ENCODE measurements at places on chromosomes 1 and 21. TPM values are rescaled to one million over a fixed set of nuclear protein-coding genes. Genes with fewer than 3 reads are reported as not detected.

The ACTL8 gene
- total RNA-seq: not detected

The MYBPH gene
- not detected for total RNA-seq

DNA sequence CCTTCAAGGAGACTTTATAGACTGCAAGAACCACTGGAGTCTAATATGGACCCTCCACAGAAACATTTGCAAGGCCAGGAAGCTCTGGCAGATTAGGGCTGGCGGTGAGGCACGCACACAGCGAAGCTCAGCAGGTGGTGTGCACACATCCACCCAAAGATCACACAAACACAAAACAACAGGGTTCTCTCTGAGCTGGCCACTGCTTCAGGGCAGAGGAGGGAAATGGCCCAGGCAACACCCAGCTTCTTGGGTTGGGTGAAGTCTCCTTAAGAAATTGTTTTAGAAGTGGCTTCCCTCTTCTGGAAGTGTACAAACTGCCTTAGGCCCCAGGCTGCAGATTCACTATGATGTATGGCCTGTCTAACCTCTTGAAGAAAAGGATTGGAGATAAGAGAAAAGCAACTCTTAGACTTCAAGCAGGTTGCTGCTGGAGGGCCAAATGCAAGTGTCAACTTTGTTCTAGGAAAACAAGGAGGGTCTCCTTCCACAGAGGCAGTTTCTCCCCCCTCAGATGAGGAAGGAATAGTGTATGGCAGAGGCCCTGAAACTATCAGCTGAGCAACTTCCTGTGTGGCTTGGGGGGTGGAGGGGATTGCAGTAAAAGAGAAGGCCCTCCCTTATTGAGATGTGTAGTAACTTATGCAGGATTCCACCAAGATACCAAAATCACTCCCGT, 2.0 kb downstream of the RCSD1 start:
- no peaks in the 10 kb centered on the region for H3K27me3 ChIP-seq
- H3K36me3 ChIP-seq: no peaks in the 10 kb centered on the region
- DNase-seq: no peak
- H3K4me1 ChIP-seq: no peaks in the 10 kb centered on the region
- no peak overlapping the region for H3K27ac ChIP-seq
- no peak overlapping the region for H3K4me3 ChIP-seq

GRCh38 chr1:65959896-65960567, 167.3 kb downstream of the PDE4B start:
- H3K36me3 ChIP-seq: no peaks in the 10 kb centered on the region
- no peak overlapping the region for H3K4me3 ChIP-seq
- no peak overlapping the region for H3K27ac ChIP-seq
- H3K27me3 ChIP-seq: no peaks in the 10 kb centered on the region

DNA sequence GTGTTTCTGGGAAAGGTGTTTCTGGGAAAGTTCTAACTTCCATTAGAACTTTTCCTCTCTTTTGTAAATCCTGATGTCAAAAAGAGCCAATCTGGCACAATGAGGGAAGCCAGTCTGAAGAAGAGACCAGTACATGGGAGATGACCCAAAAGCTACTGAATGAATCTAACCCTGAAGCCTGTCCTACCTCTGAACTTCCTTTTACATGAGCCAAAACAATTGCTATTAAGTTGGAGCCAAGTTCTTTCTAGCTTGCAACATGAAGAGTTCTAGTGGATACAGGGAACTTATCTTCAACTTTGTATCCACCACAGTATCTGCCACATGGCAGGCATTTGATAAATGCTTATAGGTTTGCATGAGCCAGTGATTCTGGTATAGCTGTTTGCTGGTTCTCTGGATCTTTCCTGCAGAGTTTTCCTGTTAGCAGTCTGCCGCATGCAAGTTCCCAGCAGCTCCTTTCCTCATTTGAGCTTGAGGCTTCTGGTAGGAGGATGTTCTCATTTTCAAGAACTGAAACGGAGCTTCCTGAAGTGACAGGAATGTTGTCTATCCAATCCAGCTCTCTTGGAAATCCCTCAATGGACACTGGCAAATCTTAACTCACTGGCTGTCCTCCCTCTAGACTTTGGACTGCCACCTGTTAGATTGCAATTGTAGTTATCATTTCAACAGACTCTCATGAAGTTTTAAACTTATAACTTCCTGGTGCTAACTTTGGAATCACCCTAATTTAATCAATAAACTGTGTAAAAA, 73.1 kb upstream of the LPGAT1 start:
- DNase-seq: no peak
- H3K27ac ChIP-seq: no peak overlapping the region
- no peaks in the 10 kb centered on the region for H3K27me3 ChIP-seq
- H3K36me3 ChIP-seq: no peaks in the 10 kb centered on the region
- no peaks in the 10 kb centered on the region for H3K4me1 ChIP-seq
- no peak overlapping the region for H3K4me3 ChIP-seq

The TNFAIP8L2 gene
- 4.1 TPM for total RNA-seq

DNA sequence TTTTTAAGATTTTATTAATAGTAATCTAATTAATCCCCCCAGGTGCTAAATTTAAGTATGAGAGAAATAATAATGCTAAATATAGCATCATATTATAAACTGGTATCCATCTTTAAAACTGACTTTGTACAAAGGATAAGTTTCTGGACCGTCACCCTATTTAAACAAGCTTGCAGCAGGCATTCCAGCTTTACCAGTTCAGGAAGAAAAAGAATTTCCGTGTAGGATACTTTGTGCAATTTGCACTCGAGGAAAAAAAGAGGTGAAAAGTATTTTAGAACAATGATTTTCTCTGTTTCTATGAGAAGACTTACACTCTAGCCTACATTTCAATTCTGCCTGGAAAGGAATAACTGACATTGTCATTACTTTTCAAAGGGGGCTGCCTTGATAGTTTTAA, 27.6 kb downstream of the HMCN1 start:
- DNase-seq: no peak
- H3K27me3 ChIP-seq: no peaks in the 10 kb centered on the region
- H3K36me3 ChIP-seq: no peaks in the 10 kb centered on the region
- H3K4me1 ChIP-seq: peaks cover 8% of the 10 kb centered on the region

GRCh38 chr1:211741116-211741515, 65.7 kb upstream of the NEK2 start:
- H3K4me1 ChIP-seq: no peaks in the 10 kb centered on the region
- H3K4me3 ChIP-seq: no peak overlapping the region
- no peaks in the 10 kb centered on the region for H3K36me3 ChIP-seq

The TTLL10 gene
- 0.15 TPM for total RNA-seq

DNA sequence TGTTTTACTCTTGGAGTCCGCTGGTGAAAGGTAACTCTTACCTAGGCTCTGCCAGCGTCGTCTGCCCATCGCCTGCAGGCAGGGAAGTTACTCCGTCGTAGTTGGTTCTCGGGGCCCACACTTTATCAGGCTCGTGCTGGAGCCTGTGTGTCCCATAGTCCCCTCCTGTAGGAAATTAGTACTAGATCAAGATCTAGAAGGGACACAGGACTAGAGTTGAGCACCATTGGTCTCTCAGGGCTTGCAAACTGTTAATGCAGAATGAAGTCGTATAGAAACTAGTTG, 940 bp downstream of the SRRM1 start:
- H3K4me1 ChIP-seq: no peaks in the 10 kb centered on the region
- H3K36me3 ChIP-seq: peaks cover 6% of the 10 kb centered on the region
- no peak overlapping the region for H3K27ac ChIP-seq
- H3K27me3 ChIP-seq: no peaks in the 10 kb centered on the region
- peak overlapping the region; percentile 86 for H3K4me3 ChIP-seq

The PSRC1 gene
- total RNA-seq: 2.2 TPM

- no peaks in the 10 kb centered on the region for H3K36me3 ChIP-seq
- peaks cover 3% of the 10 kb centered on the region for H3K4me1 ChIP-seq
- H3K27ac ChIP-seq: no peak overlapping the region
- no peak overlapping the region for H3K4me3 ChIP-seq
- H3K27me3 ChIP-seq: no peaks in the 10 kb centered on the region
These were observed 65.3 kb downstream of the TENT5C start for GRCh38 chr1:117670976-117671780.

DNA sequence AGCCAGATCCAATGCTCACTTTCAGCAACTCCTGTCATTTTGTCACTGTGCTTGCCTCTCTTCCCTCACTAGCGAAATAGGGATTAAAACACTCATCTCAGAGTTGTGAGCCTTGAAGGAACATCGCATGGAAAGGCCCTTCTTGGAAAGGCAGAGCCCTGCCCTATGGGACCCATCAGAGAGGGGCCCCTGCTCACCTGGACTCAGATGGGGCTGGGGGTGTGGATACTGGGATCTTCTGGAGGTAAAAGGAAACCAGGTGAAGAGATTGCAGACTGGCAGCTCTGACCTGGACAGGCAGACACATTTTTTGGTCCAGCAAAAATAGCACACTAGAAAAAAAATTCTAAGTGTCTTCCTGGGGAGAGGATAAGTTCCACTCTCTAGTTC, 54.2 kb upstream of the EPS8L3 start:
- H3K36me3 ChIP-seq: no peaks in the 10 kb centered on the region
- DNase-seq: no peak
- H3K27ac ChIP-seq: no peak overlapping the region
- peaks cover 4% of the 10 kb centered on the region for H3K4me1 ChIP-seq
- no peaks in the 10 kb centered on the region for H3K27me3 ChIP-seq

GRCh38 chr1:228500143-228500734, 13.1 kb downstream of the RNF187 start:
- H3K4me1 ChIP-seq: no peaks in the 10 kb centered on the region
- H3K36me3 ChIP-seq: peaks cover 4% of the 10 kb centered on the region
- no peak overlapping the region for H3K4me3 ChIP-seq

DNA sequence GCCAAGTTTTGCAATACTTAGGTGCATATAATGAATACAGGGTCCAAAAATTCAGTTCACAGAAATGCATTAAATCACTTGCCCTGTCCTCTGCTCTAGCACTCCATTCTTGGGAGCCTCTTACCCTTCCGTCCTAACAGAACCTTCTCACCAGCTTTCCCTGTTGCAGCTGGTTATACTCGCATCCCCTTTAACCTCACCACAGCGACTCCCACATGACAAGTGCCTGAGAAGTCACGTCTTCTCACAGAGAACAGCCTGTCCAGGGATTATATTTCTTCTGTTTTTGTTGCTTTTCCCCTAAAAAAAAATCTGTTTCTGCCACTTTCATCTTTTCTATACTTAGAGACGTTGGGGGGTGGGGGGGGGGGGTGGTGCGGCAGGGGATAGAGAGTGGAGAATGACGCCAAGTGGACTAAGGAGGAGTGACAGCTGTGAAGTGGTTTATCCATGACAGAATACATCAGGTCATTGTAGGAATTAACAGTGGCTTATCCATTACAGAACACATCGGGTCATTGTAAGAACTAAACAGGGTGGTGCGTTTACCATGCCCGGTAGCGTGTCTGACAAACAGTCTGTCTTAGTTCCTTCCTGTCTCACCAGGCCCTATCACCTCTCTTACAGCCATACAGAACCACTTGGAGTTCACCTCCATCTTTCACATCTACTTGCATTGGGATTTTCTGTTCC, 117.6 kb downstream of the UBE2U start:
- no peaks in the 10 kb centered on the region for H3K27me3 ChIP-seq
- no peak overlapping the region for H3K27ac ChIP-seq
- no peaks in the 10 kb centered on the region for H3K4me1 ChIP-seq
- DNase-seq: no peak
